Activated CD4-positive, alpha-beta T cell treated with anti-CD3 and anti-CD28 coated beads, Interleukin-2, Interleukin-6, amounts not matched to agents 100 ng/mL and 50 ng/mL, durations not matched to agents 16 hours and 8 hours (primary cell): ENCODE measurements at places on chromosomes 3 and 15.

DNA sequence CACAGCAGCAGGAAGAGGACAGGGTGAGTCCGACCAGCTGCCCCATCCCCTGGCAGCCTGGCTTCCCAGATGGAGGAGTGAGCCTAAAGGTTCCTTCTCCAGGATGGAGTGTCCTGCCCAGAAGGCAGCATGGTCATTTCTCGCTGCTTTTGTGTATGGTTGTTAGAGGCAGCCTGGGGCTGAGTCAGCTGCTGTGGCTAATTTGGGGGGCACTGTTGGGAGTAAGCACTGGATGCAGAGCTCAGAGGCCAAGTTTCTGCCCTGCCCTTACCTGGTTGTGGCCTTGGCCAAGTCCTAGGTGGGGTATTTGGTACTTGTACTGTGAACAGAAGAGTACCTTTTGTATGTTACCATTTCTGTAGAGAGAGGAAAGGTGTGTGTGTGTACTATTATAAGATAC, 78.6 kb downstream of the ADAMTS7 start:
- no peak for DNase-seq

DNA sequence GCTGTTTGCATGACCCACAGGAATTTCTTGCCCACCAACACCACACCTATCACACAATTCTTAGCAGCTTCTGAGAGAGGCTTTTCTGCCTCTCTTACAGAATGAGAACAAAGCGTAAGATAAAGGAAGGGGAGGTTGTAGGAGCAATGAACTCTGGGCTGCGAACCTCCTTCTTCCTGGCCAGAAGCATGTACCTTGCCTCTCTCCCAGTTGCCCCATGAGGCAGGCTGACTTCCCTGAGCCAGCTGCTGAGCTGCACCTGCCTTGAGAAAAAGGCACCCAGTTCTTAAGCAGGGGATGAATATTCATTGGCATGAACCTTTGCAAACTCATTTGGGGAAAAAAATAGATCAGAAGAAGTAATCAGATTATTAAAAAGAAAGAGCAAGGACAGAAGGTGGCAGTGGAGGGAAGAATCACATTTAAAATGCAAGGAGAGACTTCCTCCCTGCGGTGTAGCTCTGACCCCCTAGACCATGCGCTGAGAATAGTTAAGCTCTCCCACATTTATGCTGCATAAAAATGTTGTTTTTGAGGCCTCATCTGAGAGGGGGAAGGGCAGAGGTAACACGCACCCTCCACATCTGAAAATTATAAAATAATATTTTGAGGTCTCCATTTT, 304.8 kb downstream of the EPHB1 start:
- no peak for DNase-seq

DNA sequence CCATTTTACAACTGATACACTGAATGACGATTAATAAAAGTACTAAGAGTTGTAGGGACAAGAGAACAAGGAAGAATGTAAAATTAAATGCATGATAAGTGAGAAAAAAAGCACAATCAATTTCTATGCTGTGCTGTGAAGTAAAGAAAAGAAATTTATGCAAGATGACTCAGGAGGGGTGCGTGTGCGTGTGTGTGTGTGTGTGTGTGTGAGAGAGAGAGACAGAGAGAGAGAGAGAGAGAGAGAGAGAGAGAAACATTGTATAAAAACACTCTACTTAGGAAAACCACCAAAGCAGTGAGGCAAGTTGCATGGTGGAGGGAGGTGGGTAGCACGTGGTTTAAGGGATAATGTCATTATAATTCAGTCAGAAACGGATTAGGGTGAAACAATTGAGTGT, 580.8 kb upstream of the ALCAM start:
- no peak for DNase-seq

DNA sequence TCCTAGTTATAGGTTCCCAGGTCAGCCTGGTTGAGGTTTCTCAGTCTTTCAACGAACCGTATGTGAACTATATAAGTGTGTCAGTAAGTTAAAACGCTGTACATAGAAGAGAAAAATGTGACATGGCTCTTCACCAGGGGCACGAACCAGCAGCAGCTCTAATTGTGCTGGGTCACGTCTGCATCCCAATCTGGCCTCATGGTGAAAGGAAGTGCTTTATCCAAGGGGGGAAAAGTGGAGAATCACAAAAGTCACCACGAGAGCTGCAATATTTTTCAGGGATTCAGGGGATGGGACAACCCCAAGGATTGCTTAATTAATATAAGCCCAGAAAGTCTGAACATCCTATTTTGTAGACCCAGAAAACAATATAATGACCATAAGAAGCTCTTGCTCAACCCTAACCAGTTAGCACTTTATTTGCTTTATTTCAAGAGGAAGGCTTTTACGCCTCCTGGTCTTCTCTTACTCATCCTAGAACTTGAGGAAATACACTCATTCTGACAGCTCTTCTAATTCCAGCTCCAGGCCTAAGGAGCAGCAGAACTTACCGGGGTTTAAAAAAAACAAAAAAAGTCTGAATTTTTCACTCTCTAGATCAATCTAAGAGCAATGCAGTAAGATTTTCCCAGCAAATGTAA, 16.5 kb downstream of the ANXA2 start:
- no peak for DNase-seq

DNA sequence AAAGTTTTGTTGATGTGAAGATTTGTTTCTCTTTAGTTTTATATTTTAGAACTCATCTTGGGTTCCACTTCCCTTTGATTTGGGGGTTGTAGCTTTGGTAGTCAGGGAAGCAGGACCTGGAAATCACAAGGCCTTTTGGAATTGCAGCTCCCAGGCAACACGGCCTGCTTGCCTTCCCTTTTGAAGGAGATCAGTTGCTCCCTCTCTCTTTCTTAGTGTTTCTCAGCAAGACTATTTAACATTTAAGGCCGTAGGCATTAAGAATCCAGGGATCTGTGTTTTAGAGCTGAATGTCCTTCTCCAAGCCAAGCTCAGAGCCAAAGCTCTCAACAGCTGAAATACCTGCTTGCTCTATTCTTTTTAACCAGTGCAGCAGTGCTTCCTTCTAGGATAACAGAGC, 310.3 kb downstream of the PTPRG start:
- DNase-seq: no peak

DNA sequence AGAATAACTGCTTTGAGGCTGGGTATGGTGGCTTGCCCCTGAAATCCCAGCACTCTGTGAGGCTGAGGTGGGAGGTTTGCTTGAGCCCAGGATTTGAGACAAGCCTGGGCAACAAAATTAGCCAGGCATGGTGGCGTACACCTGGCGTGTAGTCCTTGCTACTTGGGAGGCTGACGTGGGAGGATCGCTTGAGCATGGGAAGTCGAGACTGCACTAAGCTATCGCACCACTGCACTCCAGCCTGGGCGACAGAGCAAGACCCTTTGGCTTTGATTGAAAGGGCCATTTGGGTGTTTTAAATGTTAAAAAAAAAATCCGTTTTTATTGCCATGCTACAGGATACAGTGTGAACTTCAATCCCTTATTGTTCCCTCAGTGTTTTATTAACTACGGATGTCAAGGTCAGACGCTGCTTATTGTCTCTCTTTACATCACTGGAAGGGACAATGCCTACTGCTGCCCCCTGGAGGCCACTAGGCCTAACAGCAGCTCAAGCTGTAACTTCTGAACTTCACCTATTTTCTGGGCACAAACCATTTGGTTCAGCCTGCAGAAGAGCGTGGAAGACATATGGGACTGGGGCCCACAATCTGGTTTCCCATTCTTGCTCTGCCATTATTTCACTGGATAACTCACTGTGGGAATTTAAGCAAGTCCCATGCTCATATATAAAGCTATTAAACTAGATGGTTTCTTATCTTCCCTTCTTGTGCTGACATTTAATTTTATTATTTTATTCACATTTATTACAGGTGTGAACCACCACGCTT, 15.3 kb upstream of the IREB2 start:
- peak; percentile 78 for DNase-seq

- no peak for DNase-seq
Observed at GRCh38 chr15:96218623-96219455, 111.7 kb upstream of the NR2F2 start.

DNA sequence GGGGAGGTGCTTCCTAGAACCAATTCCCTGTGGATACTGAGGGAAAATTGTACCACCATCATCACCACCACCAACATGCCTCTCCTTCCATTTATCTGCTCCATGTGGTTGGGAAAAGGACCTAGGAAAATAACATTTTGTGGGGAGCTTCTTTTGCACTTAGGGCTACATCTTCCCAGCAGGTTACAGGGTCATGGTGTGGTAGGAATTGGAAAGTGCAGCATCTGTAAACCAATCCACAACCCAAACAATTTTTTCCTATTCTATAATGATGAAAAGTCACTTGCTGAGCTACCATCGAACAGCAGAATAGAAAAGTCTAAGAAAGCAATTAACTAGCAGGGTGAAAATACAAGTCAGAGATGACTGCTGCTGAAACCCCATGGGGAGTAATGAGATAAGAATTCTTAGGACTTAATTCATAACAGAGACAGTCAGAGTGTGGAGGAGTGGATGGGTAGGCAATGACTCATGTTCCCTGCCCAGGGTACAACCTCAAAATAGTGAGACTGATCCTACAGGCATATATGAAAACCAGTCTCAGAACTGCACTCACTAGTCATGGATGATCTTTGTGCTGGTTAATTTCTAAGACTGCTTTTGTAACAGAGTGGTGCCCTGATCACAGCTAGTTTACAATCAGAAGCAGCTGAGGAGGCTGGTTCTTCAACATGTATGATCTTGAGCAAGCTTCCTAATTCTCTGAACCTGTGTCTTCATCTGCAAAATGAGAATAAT, 38.1 kb upstream of the LEKR1 start:
- peak; percentile 70 for DNase-seq

GRCh38 chr15:69145694-69146492, 14.5 kb upstream of the GLCE start:
- DNase-seq: no peak

DNA sequence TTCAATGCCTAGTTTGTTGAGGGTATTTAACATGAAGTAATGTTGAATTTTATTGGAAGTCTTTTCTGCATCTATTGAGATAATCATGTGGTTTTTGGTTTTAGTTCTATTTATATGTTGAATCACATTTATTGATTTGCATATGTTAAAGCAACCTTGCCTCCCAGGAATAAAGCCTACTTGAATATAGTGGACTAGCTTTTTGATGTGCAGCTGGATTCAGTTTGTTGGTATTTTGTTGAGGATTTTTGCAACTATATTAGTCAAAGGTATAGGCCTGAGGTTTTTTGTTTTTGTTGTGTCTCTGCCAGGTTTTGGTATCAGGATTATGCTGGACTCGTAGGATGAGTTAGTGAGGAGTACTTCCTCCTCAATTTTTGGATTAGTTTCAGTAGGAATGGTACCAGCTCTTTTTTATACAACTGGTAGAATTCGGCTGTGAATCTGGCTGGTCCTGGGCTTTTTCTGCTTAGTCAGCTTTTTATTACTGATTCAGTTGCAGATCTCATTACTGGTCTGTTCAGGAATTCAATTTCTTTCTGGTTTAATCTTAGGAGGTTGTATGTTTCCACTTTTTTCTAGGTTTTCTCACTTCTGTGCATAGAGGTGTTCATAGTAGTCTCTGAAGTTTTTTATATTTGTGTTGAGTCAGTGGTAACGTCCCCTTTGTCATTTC, 209.8 kb upstream of the RBMS3 start:
- DNase-seq: no peak

DNA sequence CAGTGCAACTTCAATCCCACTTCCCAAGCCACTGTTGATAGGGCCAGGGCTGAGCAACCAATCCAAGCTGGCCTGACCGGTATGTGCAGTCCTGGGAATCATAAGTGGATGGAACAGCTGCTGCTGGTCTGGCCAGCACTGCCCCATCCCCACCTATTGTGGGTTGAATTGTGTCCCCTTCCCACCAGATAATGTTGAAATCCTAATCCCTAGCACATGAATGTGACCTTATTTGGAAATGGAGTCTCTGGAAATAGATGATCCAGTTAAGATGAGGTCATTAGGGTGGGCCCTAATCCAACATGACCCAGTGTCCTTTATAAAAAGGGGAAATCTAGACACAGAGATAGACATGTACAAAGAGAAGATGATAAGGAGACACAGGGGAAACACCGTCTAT, 13.7 kb upstream of the PDIA5 start:
- DNase-seq: no peak

DNA sequence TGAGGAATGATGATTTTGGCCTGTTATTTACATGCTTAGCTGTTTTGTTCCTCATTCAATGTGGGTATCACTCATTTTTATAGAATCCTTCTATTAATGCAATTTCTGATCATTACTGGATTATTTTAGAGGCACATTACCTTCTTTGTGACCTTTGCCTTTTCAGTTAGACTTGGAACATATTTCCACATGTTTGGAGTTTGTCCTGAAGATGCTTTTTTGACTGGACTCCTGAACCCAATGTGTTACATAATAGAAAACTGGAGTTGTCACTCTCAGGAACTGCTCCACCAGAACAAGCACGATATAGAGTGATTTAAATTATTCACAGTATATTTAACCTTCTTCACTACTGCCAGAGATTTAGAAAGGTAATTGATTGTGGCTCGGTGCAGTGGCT, 59.5 kb downstream of the TP63 start:
- no peak for DNase-seq

DNA sequence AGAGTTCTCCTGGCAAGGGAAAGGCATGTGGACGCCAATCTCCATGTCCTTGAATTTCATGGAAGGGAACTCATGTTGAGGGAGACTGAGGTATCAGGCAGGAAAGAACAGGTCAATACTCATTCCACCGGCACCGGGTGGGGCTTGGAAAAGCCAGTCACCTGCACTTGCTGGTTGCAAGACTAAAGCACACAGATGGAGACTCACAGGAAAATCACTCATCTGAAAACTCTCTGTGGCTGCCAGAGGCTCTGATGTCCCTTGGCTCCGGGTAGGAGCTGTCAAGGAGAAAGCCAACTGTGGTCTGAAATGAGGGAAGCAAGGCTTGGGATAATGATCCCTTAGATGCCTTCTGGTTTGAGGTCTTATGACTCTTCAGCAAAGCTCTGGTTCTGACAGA, 8.7 kb upstream of the CGNL1 start:
- no peak for DNase-seq

GRCh38 chr3:126109880-126110235, 25.9 kb upstream of the SLC41A3 start:
- no peak for DNase-seq

- no peak for DNase-seq
Observed at GRCh38 chr3:1447452-1447851, 354.6 kb downstream of the CNTN6 start.

DNA sequence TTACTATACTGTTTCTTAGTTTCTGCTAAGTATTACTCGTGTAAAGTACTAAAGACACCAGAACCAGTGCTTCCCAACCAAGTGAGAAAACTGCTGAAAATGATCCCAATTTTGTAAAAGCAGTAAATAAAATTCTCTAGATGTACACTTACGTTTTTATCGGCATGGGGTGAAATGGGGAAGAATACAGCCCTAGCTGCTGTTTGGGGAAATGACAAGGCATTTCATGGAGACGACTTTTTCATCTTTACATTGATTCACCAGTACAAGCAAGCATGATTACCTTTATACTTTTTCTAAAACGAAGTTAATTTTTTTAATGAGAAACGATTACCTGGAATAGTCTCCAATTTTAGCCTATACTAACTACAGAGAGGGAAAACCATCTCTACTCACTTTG, 1.4 kb downstream of the PSMD6 start:
- peak; percentile 4 for DNase-seq

GRCh38 chr15:29055876-29056275, 170.1 kb downstream of the APBA2 start:
- no peak for DNase-seq

GRCh38 chr3:111811811-111812210, 47.3 kb upstream of the PHLDB2 start:
- no peak for DNase-seq

GRCh38 chr3:147977001-147977400, 567.8 kb downstream of the ZIC1 start:
- no peak for DNase-seq
